ENCODE measurements at places on chromosomes 1 and 21.

GRCh38 chr1:233333086-233333485, 5.6 kb downstream of the MAP3K21 start:
- no peak for DNase-seq

DNA sequence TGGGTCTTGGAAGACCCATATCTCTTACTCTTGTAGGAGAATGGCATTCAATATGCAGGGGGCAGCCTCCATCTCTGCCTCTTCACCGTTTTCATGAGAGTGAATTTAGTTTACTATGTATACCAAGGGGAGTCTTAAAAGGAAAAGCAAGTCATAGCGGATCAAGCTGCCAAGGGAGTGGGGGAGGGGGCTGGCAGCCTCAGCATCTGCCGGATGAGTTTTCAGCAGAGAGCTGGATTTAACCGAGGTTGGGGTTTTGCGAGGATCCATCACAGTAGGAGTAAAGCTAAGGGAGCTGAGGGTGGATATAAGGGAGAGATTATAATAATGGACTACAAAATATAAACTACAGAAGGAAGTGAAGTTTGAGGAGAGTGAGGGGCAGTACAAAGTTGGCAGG, 9.9 kb downstream of the CD160 start:
- DNase-seq = no peak

GRCh38 chr1:52153010-52153409, 11.1 kb downstream of the ZFYVE9 start:
- DNase-seq = no peak

DNA sequence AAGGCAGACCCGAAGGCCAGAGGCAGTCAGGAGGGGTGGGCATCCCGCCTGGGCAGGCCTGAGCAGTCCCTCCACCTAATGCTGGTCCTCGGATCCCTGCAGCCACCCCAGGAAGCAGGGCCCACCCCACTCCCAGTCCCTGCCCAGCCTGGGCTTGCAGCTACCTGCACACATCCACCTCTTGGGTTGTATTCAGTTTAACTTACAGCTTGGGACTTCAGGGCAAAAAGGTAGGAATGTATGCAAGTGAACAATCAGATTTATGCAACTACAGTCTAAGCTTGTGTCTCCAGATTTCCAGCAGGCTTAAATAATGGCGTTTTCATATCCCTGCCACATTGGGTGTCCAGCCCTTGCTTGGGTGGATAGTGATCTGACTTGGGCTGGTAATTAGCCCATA, 17.4 kb downstream of the LDLRAP1 start:
- DNase-seq = no peak

DNA sequence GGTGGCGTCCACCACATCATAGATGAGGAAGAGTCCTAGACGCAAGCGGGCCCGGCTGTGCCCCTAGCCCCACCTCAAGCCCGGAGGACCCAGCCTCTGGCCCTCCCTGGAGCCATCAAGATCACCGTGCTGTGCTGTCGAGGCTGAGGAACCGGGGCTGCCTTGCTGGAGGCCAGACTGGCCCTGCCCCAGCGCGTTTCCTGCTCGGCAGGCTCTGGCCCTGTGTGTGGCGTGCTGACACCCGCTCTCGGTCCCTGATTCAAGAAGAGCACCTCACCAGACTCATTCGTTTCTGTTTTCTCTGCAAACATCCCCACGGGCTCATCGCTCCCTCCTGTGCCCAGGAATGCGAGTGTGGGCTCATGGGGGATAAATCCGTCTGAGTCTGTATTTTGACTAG, 51.1 kb downstream of the GLIS1 start:
- DNase-seq = no peak

- no peak for DNase-seq
Observed at GRCh38 chr1:14495996-14496395, 102.5 kb upstream of the KAZN start.

- DNase-seq = no peak
Observed at GRCh38 chr1:227190321-227190720, 128.0 kb downstream of the CDC42BPA start.

DNA sequence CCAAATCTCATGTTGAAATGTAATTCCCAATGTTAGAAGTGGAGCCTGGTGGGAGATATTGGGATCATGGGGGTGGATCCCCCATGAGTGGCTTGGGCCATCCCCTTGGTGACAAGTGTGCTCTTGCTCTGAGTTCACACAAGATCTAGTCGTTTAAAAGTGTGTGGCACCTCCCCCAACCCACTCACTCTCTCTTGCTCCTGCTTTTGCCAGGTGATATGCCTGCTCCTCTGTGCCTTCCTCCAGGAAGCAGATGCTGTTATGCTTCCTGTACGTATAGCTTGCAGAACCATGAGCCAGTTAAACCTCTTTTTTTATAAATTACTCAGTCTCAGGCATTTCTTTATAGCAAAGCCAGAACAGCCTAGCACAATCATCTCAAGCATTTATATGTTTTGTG, 23.0 kb upstream of the HSPA13 start:
- DNase-seq = no peak

- no peak for DNase-seq
Observed at GRCh38 chr1:54117815-54118563, 34.8 kb downstream of the CDCP2 start.

DNA sequence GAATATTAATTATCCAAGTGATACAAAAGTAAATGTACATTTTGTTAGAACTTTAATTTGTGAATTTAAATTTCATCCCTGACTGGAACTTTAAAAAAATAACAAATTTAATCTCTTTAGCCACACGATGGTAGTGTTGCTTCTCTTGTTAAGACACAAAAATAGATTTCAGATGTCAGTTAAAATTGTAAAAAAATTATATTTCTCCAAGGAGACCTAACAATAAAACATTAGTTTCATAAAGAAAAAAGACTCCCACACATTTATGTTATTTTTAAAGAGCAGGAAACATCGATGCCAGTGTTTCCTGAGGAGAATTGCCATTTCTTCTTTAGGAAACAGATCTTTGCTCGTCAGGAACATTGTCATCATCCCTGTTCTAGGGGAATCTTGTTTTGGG, 74.0 kb upstream of the DEPDC1 start:
- DNase-seq = no peak

DNA sequence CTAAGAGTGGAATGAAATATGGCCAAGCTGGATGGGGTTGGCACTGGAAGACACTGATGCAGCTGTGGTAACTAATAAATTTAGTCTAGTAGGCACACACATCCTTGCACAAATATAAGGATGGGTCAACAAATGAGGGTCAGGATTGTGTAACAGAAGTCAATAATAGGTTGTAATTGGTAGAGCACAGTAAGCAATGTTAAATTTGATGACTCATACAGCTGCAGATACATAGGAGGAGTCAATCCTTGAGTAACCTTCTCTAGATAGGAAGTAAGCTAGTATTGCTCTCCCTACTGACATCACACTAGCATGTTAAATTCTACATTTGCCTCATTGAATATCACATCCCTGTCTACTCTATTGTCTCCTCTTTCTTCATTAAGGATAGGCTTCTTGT, 332.1 kb downstream of the PTPRC start:
- no peak for DNase-seq

GRCh38 chr1:93004566-93005251, 43.4 kb upstream of the DIPK1A start:
- DNase-seq = no peak

GRCh38 chr1:228691926-228692325, 43.4 kb upstream of the RHOU start:
- peak; percentile 34 for DNase-seq

GRCh38 chr1:55848906-55849305, 633.7 kb upstream of the USP24 start:
- DNase-seq = no peak

Data from frontal cortex (tissue), 4 donors.